ENCODE measurements at places on chromosomes 1 and 21.

- no peak for DNase-seq
Measured at GRCh38 chr1:104973516-104973915, 1223.8 kb downstream of the AMY1C start.

GRCh38 chr1:23902321-23903278, 10.6 kb downstream of the CNR2 start:
- no peak for DNase-seq

DNA sequence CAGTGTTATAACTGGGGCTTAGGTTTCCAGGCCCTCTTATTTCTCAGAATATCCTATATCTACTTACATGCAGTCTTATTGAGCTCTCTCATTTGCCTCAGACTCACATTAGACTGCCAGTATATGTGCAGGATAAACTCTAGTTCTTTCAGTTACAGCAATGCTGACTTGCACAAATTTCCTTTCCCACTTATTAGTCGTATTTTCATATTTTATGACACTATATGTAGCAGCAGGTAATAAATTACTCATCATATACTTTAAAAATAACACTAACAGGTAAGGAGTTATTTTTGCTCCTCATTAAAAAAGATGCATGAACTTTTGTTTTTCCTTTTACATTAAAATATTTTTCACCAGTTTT, 65.7 kb downstream of the GADD45A start:
- no peak for DNase-seq

- no peak for DNase-seq
Measured at GRCh38 chr1:147833231-147833860, 69.2 kb upstream of the GJA8 start.

DNA sequence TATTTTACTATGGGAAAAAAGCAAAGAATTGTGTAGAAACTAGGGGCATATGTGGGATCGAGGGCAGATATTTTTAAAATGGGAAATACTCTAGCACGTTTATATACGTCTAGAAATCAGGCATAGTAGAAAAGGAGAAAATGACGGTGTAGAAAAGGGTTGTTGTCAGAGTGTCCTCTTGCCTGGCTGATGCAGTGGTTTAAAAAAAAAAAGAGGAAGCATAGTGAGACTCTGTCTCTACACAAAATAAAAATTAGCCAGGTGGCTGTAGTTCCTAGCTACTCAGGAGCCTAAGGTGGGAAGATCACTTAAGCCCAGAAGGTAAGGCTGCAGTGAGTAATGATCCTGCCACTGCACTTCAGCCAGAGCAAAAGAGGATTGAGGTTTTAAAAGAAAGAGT, 64.7 kb upstream of the LRRC7 start:
- DNase-seq: no peak

DNA sequence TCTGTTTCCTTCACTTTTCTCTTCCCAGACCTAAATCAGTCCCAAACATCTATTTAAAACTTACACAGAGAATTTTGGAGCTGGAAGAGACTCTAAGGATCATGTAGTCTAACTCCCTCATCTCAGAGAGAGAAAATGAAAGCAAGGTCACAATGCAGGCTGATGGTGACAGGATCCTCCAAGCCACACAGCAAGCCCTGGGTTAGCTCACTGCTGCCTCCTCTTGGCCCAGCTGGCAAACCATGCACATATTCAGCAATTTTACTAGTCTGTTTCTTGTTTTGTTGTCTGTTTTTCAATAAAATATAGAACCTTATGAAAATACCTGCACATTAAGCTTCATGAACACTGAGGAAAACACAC, 27.7 kb upstream of the LY9 start:
- DNase-seq: peak; percentile 94

DNA sequence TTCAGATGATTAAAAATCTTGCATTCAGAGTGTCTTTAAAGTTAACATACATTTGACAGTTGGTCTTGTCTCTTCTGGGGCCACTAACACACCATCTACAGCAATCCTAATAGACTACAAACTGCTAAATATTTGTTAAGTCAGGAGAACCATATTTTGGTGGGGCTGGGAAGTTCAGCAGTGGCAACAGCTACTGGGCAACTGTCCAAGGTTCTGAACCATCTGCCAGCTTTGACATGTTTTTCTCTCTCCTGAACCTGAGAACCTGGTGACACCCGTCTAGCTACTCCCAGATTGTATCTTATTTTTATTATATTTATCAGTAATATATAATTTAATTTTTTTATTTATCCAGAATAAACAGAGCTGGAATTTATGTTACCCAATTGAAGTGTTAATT, 199.0 kb upstream of the DPYD start:
- no peak for DNase-seq

- peak; percentile 41 for DNase-seq
Measured at GRCh38 chr21:17513214-17514123, 626 bp downstream of the CXADR start.

GRCh38 chr1:212152308-212152693, 116.8 kb downstream of the DTL start:
- DNase-seq: no peak

DNA sequence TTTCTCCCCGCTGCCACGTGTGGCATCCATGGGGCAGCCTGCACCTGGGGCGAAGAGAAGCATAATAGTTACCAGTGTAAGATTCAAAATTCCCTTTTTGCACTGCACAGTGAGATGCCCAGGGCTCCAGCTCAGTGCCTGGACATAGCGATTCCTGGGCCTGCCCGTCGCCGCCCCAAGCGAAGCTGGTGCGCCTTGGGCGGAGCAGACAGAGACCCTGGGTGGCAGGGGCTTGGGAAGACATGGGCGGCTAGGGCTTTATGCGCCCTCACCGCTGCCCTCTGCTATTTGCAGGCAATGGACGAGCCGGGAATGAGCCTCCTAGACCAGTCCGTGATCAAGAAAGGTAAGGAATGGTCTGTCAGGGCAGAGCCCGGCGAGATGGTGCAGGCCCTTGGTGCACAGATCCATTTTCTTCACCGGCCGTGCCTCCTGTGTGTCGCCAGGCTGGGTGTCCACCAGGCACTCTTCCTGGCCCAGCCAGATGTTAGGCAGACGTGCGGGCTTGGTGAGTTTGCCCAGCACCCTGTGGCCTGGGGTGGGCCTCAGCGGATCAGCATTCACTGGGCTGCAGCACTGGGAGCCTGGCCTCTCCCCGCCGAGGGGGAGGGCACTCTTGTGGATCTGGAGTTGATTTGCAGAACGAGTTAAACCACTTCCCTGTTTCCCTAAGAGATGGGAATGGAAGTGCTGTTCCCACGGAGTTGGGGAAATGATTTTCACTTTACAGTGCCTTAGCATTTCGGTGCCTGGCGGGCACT, 1.7 kb downstream of the TFAP2E start:
- DNase-seq: no peak

DNA sequence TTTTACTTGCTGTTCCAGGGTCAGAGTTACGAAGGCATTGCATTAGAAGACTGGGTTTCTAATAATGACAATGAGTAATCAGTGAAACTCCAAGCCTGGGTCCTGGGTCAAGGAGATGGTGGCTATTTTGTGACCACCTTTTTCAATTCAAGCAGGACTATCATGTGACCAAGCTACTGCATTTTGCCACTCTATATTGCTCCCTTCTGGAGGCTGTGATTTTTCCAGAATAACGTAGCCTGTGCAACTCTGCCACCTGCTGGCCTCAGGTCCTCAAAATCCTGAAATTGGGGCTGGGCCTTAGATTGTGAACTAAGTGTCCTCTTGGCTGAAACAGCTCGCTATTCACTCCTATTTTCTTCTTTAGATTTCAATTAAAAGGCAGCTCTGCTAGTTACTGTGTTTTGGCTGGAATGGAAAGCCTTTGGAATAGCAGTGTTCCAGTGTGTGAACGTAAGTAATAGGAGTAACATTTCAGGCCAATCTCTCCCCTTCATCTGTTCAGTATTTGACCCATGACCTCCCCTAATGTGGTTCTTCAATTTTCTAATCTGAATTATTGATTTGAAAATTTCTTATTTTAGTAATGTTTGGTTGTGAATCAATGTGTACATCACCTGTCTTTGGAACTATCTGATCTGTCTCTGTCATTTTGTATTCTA, 52.9 kb upstream of the CD46 start:
- DNase-seq: peak; percentile 46
